MCF 10A (cell line): ENCODE measurements at places on chromosomes 1 and 21. TPM values are rescaled to one million over a fixed set of nuclear protein-coding genes. Genes with fewer than 3 reads are reported as not detected.

KCNJ9 gene
- total RNA-seq: 0.07 TPM in 1 of 2 replicates, not detected in the other

DUSP12 gene
- total RNA-seq: 57.0 and 65.0 TPM in 2 replicates

EEIG2 gene
- total RNA-seq: 0.63 and 0.93 TPM in 2 replicates

TMEM52 gene
- 0.91 and 1.2 TPM in 2 replicates for total RNA-seq

PEF1 gene
- total RNA-seq: 56.7 and 61.1 TPM in 2 replicates

COL18A1 gene
- total RNA-seq: 2.1 and 3.4 TPM in 2 replicates

SLC22A15 gene
- total RNA-seq: 32.4 and 33.5 TPM in 2 replicates

FCRL2 gene
- total RNA-seq: not detected in 2 replicates

CNR2 gene
- total RNA-seq: not detected in 2 replicates

VWA1 gene
- total RNA-seq: 0.37 and 0.54 TPM in 2 replicates

KCNH1 gene
- 0.17 and 0.19 TPM in 2 replicates for total RNA-seq

OR2AK2 gene
- not detected in 2 replicates for total RNA-seq

TRMT1L gene
- total RNA-seq: 23.4 and 29.3 TPM in 2 replicates

GPR89A gene
- 45.2 and 45.6 TPM in 2 replicates for total RNA-seq

SPEN gene
- total RNA-seq: 44.2 and 50.6 TPM in 2 replicates

NBPF20 gene
- 8.3 and 8.5 TPM in 2 replicates for total RNA-seq

ANXA9 gene
- total RNA-seq: 0.37 and 0.61 TPM in 2 replicates

WASF2 gene
- 131 and 154 TPM in 2 replicates for total RNA-seq

SEMA4A gene
- 1.5 and 4.7 TPM in 2 replicates for total RNA-seq

CASQ1 gene
- not detected in 2 replicates for total RNA-seq

ITLN2 gene
- 0.27 TPM in 1 of 2 replicates, not detected in the other for total RNA-seq

AMY2A gene
- total RNA-seq: not detected in 2 replicates

TMPRSS3 gene
- 2.0 and 2.4 TPM in 2 replicates for total RNA-seq

GPR25 gene
- total RNA-seq: 0.25 and 0.68 TPM in 2 replicates

PRAMEF14 gene
- total RNA-seq: not detected in 2 replicates

TTLL10 gene
- total RNA-seq: not detected in 2 replicates

YBEY gene
- total RNA-seq: 26.7 and 29.9 TPM in 2 replicates

OPTC gene
- not detected in 2 replicates for total RNA-seq

IL20 gene
- total RNA-seq: not detected in 2 replicates

ATP5PB gene
- total RNA-seq: 317 and 348 TPM in 2 replicates

BSND gene
- not detected in 2 replicates for total RNA-seq

ITGB2 gene
- 24.8 and 29.3 TPM in 2 replicates for total RNA-seq

AMY2B gene
- 10.8 and 14.5 TPM in 2 replicates for total RNA-seq

VWA5B1 gene
- total RNA-seq: not detected in 2 replicates

NECTIN4 gene
- total RNA-seq: 7.0 and 11.2 TPM in 2 replicates

SPRR2F gene
- not detected in 2 replicates for total RNA-seq

RHBDL2 gene
- total RNA-seq: 0.30 and 0.52 TPM in 2 replicates

RHOU gene
- 2.1 and 3.6 TPM in 2 replicates for total RNA-seq

MTARC1 gene
- total RNA-seq: 0.96 and 1.5 TPM in 2 replicates

NR5A2 gene
- 0.09 TPM in 1 of 2 replicates, not detected in the other for total RNA-seq

HSF2BP gene
- 5.3 and 6.8 TPM in 2 replicates for total RNA-seq

ECM1 gene
- 1.7 and 3.2 TPM in 2 replicates for total RNA-seq

RNF223 gene
- total RNA-seq: 0.30 and 0.37 TPM in 2 replicates

FMO1 gene
- total RNA-seq: not detected in 2 replicates

DNTTIP2 gene
- total RNA-seq: 78.1 and 96.5 TPM in 2 replicates
